ENCODE measurements at places on chromosomes 2 and 18.

GRCh38 chr2:179861027-179861415, 391 bp downstream of the ZNF385B start:
- no peak for DNase-seq

GRCh38 chr2:222424276-222424728, at the start of gene SGPP2:
Gene SGPP2 (plus strand): TSS chr2:222424543. CDS start chr2:222424603, 60 bp downstream.
- no peak for DNase-seq

DNA sequence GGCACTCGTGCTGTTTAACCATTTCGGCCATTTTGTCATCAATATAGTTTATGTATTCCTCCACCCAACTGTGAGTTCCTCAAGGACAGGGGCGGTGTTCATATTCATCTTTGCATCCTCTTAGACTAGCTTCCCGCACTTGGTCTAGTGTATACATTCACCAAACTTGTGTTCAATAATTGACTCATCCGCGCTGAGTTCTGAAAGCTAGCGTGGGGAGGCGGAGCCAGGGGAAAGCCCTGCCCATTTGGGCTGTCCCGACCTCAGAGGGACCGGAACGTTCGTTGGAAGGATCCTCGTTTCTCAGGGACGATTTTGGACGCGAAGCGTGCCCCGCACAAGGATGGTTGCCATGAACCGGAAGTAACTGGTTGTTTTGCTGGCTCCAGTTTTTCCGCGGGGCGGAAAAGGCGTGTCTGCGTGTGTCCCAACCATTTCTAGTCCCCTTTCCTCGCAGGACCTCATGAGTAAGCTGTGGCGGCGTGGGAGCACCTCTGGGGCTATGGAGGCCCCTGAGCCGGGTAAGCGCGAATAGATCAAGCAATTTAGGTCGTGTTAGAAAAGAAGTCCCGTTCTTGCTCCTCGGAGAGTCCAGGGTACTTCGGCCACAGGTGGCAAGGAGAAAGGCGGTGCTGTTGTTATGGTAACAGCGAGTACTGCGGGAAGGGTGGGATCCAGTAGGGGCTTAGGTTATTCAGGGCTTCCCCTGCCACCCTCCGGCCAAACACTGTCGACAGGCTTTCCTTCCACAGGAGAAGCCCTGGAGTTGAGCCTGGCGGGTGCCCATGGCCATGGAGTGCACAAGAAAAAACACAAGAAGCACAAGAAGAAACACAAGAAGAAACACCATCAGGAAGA, at the start of gene INO80B:
INO80B (plus strand) TSS at position 434 of the 858 bp plus-strand sequence; CDS start at position 464, 30 bp downstream.
- peak; percentile 99 for DNase-seq

DNA sequence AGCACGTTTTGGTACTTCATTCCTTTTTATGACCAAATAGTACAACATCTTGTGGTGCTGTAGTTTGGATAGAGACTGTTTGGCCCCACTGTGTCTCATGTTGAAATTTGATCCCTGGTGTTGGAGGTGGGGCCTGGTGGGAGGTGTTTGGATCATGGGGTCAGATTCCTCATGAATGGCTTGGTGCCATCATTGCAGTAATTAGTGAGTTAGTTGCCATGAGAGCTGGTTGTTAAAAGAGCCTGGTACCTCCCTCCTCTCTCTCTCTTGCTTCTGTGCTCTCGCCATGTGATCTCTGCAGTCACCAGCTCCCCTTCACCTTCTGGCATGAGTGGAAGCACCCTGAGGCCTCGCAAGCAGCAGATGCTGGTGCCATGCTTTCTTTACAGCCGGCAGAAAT, 50.9 kb downstream of the NCAPH start:
- DNase-seq = no peak

DNA sequence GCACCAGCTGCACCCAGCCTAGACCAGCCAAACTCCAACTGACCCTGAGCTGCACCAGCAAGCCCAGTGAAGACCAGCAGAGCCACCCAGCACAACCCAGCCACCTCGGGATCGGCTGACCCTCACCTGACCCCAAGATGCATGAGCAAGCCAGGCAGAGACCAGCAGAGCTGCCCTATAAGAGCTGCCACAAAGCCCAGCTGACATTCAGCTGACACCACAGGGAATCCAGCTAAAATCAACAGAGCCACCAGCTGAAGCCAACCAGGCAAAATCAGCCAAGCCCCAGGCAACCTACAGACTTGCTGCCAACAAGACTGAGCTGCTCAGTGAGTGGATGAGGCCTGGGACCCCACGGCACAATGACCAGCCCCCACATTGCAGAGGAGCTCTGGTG, 54.6 kb downstream of the CYP27C1 start:
- DNase-seq = no peak
